ENCODE measurements at places on chromosomes 3 and 15. TPM values are rescaled to one million over a fixed set of nuclear protein-coding genes. Genes with fewer than 3 reads are reported as not detected.

Gene CCR1
- 6.4 TPM for total RNA-seq

DNA sequence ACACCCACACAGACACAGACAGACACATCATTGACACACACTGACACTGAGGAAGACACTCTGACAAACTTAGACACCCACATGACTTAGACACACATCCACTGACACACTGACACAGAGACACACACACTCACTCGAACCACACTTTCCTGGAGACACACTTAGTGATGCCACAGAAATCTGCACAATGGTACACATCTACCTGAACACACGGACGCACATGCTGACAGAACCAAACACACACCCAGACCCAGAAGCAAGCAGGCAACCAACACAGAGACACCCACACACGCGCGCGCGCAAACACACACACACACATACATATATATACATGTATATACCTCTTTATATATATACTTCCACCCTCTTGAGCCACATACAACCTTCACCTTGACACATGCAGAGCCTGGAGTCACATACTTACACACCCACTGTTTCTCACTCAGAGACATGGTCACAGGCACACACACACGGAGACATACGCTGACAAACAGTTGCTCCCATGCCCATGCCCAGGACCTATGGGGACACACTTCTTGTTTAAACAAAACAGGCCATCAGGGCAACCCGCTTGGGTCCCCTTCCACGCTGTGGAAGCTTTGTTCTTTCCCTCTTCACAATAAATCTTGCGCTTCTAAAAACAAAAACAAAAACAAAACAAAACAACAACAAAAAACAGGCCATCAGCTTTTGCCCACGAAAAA is 913 bp upstream of the SCN5A start:
- no peak for DNase-seq
- H3K27me3 ChIP-seq, result peaks cover 14% of the 10 kb centered on the region
- H3K4me3 ChIP-seq, result no peak overlapping the region
- no peaks in the 10 kb centered on the region for H3K36me3 ChIP-seq

DNA sequence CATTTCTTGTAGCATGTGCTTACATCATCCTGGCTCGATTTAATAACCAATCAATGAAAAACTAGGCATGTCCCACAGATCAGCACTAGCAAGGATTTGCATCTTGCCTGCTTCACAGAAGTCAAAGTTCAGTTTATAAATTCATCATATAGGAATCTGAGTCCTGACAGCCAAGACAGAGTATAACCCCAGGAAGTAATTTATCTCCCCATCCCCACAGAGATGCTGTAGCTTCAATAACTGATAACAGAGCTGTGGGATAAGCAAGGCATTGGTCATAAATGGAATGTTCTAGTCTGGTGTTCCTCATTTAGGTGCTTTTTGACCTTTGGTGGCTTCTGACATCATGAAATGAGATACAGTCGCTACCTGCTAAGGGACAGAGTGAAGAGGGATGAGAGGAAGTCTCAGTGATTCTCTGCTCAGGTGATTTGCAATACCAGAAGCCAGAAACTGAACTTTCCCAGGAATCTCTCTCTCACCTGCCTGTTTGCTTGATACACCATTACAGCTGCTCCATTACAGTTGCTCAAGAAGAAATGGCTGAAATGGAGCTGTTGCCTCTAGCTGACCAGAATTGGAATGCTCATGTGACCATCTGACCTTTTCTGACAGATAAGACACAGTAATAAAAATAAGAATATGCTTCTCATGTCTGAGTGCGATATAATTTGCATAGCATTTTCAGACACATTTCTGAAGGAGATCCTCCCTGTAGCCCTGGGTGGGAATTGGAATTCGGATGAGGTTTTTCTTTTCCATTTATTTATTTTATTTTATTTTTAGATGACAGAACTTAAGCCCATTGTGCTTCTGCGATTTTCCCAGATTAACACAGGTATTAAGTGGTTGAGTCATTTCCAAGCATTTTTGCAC is 217.1 kb upstream of the KCNMB2 start:
- H3K4me3 ChIP-seq, result no peak overlapping the region
- no peaks in the 10 kb centered on the region for H3K4me1 ChIP-seq
- H3K36me3 ChIP-seq, result no peaks in the 10 kb centered on the region
- no peak overlapping the region for H3K27ac ChIP-seq
- DNase-seq, result no peak
- H3K27me3 ChIP-seq, result no peaks in the 10 kb centered on the region

DNA sequence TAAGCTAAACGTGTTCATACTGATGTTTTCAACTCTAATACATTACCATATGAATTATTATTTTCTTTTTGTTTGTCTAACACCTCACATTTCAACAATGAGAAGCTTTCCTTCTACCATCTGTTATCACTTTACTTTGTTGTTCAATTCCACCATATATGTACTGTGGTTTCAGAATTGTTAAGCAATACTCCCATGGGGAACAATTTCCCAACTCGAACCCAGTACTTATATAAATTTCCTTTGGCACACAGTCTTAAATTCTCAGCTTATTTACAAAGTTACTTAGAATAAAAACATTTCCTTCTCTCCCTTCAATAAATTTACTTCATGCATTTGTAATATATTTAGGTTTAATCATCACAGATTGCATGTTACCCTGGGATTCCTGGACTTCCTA is 1764.4 kb downstream of the OTOL1 start:
- no peak overlapping the region for H3K27ac ChIP-seq
- no peaks in the 10 kb centered on the region for H3K36me3 ChIP-seq
- DNase-seq, result no peak
- no peak overlapping the region for H3K4me3 ChIP-seq

Gene HIGD2B
- total RNA-seq, result not detected

DNA sequence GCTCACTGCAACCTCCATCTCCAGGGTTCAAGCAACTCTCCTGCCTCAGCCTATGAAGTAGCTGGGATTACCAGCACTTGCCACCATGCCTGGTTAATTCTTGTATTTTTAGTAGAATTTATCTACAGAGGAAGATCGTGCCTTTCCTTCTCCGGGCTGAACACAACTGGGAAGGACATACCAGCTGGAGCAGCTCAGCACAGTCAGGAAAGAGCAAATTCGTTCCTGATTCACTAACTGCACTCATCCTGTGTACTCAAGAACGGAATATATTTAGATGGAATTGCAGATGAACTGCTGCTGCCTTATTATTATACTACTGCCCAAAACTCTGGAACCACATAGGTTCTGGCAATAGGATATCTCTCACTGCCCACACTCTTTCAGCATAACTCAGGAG is 27.1 kb upstream of the P4HTM start:
- H3K4me1 ChIP-seq, result peaks cover 6% of the 10 kb centered on the region
- H3K36me3 ChIP-seq, result peaks cover 33% of the 10 kb centered on the region
- no peak overlapping the region for H3K4me3 ChIP-seq
- DNase-seq, result no peak
- no peak overlapping the region for H3K27ac ChIP-seq

Gene DUOXA2
- not detected for total RNA-seq

- no peaks in the 10 kb centered on the region for H3K36me3 ChIP-seq
- H3K4me3 ChIP-seq, result peak within 1 kb of the TSS; percentile 60
- peaks cover 9% of the 10 kb centered on the region for H3K4me1 ChIP-seq
- peak; percentile 40 for DNase-seq
- H3K27me3 ChIP-seq, result peaks cover 39% of the 10 kb centered on the region
These were observed at the start of gene GMNC for GRCh38 chr3:190862209-190863118. TSS of gene GMNC (minus strand) at chr3:190862694. CDS start at chr3:190862615, 79 bp downstream.

DNA sequence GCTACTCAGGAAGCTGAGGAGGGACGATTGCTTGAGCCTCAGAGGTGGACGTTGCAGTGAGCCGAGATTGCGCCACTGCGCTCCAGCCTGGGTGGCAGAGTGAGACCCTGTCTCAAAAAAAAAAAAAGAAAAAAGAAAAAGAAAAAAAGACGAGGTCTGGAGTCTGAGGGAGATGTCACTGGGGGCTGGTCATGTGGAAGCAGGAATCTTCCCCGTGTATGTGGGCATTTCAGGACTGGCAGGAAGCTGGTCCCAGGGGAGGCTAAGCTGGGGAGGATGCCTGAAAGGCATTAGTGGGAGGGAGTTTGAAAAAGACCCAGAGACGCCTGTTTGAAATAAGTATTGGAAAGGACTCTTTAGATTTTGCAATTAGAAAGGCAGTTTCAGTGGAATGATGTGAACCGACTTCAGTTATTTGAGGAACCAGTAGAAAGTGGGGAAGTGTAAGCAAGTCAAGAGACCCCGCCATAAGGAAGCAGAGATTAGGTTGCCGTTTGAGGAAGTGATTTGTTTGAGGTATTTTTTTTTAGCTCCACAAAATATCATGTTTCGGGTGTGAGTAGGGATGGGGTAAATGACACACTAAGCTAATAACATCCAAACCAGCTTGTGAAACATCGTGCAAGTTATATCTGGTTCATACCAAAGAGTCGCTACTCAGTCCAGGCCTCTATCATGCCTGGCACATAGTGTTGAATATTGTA is 55.5 kb downstream of the ST6GAL1 start:
- no peak for DNase-seq
- H3K27ac ChIP-seq, result peak overlapping the region; percentile 14
- no peaks in the 10 kb centered on the region for H3K27me3 ChIP-seq
- H3K4me1 ChIP-seq, result peaks cover 13% of the 10 kb centered on the region

DNA sequence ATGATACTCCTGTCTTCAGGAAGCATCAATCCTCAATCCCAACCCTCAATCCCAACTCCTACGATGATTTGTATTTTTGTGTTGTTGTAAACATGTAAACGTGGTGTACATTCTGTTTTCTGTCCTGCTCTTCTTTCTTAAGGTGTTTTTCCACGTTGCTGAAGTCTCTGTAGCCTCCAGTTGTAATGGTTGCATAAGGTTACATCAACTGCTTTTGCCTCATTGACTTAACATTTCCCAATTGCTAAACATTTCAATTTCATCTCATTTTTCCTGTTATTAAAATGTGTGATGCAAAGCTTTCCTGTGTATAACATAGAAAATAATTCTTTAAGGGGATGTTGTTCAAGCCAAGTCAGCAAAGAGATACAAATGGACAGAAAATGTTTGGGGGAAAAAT is 33.4 kb downstream of the HRH1 start:
- H3K36me3 ChIP-seq, result no peaks in the 10 kb centered on the region
- no peaks in the 10 kb centered on the region for H3K4me1 ChIP-seq
- H3K27me3 ChIP-seq, result peaks cover 15% of the 10 kb centered on the region
- DNase-seq, result no peak
- H3K27ac ChIP-seq, result no peak overlapping the region

- no peak overlapping the region for H3K4me3 ChIP-seq
- H3K27ac ChIP-seq, result no peak overlapping the region
- no peaks in the 10 kb centered on the region for H3K4me1 ChIP-seq
- H3K36me3 ChIP-seq, result no peaks in the 10 kb centered on the region
- no peak for DNase-seq
These were observed 165.8 kb downstream of the GOLIM4 start for GRCh38 chr3:167929968-167930367.

Gene C2CD4A
- not detected for total RNA-seq

GRCh38 chr3:182382112-182382857 is 411.0 kb upstream of the ATP11B start:
- DNase-seq, result no peak
- H3K4me1 ChIP-seq, result no peaks in the 10 kb centered on the region
- no peaks in the 10 kb centered on the region for H3K27me3 ChIP-seq

- H3K4me3 ChIP-seq, result no peak overlapping the region
- H3K36me3 ChIP-seq, result no peaks in the 10 kb centered on the region
- peaks cover 5% of the 10 kb centered on the region for H3K27me3 ChIP-seq
- DNase-seq, result no peak
- H3K27ac ChIP-seq, result no peak overlapping the region
These were observed 104.2 kb upstream of the PFN2 start for GRCh38 chr3:150074697-150075416.

Gene PGBD4
- 4.1 TPM for total RNA-seq

GRCh38 chr15:67109141-67110034 is 44.0 kb downstream of the SMAD3 start:
- peaks cover 74% of the 10 kb centered on the region for H3K36me3 ChIP-seq
- no peak for DNase-seq
- no peak overlapping the region for H3K4me3 ChIP-seq

GRCh38 chr3:52841211-52841980 is 6.6 kb upstream of the MUSTN1 start:
- H3K27ac ChIP-seq, result no peak overlapping the region
- no peak for DNase-seq
- peaks cover 51% of the 10 kb centered on the region for H3K4me1 ChIP-seq
- peaks cover 16% of the 10 kb centered on the region for H3K36me3 ChIP-seq

- H3K27me3 ChIP-seq, result peaks cover 17% of the 10 kb centered on the region
- H3K36me3 ChIP-seq, result no peaks in the 10 kb centered on the region
- DNase-seq, result no peak
- H3K4me1 ChIP-seq, result no peaks in the 10 kb centered on the region
These were observed 78.3 kb upstream of the TBC1D5 start for GRCh38 chr3:17820704-17821103.

Gene SCG5
- total RNA-seq, result 2.5 TPM

GRCh38 chr3:8220291-8220690 is 281.3 kb upstream of the LMCD1 start:
- no peak for DNase-seq
- no peaks in the 10 kb centered on the region for H3K27me3 ChIP-seq
- no peak overlapping the region for H3K4me3 ChIP-seq

- no peaks in the 10 kb centered on the region for H3K27me3 ChIP-seq
- H3K36me3 ChIP-seq, result no peaks in the 10 kb centered on the region
- DNase-seq, result no peak
- no peak overlapping the region for H3K4me3 ChIP-seq
- H3K4me1 ChIP-seq, result no peaks in the 10 kb centered on the region
These were observed 454.0 kb upstream of the ROBO2 start for GRCh38 chr3:76585794-76586392.

GRCh38 chr3:31974964-31975363 is 6.1 kb downstream of the OSBPL10 start:
- peaks cover 11% of the 10 kb centered on the region for H3K4me1 ChIP-seq
- no peak for DNase-seq
- no peak overlapping the region for H3K27ac ChIP-seq
- no peaks in the 10 kb centered on the region for H3K36me3 ChIP-seq
- no peak overlapping the region for H3K4me3 ChIP-seq
